ENCODE measurements at places on chromosomes 3 and 15.

DNA sequence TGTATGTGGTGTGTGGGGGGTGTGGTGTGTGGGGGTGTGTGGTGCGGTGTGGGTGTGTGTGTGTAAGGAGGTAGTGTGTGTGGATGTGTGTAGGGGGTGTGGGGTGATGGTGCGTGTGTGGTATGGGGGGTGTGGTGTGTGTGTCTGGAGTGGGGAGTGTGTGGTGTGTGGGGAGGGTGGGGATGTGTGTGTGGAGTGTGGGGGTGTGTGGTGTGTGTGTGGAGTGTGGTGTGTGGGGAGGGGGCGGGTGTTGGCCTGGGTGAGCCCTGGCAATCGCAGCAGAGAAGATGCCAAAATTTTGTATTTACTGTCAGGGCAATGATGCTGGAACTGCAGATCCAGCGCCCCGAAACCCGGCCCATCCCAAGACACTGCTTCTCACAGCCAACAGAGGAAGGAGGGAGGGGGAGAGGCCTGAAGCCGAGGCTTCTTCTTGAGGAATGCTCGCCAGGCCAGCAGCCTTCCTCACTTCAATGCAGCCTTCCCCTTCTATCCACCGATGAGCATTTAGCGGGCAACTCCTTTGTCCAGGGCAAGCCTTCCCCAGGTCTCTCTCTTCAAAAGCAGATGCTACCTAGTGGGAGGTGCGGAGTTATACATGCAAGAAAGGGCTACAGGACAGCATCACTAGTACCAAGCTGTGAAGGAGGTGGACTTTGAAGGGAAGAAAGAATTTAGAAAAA is 11.9 kb upstream of the SRP14 start:
- DNase-seq, result no peak

DNA sequence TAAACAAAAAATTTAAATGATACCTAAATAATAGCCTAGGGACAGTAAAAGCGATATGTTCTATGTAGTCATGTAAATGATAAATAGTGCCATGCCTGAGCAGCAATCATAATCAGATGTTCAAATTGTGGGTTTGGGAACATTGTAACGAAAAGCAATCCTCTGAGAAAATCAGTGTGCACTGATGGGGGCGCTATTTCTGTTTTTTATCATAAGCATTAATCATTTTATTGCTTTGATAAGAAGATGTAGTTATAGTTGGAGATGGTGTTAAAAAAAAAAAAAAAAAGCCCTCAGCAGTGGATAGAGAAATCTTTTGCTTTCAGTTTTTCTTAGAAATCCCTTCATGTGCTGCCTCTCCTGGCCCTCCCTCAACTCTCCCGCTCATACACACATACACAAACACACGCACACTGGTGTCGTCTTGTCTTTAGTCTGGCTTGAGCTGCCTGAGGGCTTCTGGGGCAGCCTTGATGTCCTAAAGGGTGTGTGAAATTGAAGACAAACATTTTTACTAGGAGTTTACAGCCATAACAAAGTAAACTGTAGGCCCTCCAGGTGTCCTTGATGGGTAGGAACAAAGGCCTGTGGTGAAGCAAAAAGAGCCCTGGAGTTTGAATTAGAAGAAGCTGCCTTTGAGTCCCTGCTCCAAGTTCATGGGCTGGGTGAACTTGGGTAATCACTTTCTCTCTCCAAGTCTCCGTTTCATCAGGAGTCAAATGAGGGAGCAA is 428.1 kb downstream of the SOX2 start:
- DNase-seq, result no peak

- DNase-seq, result no peak
These were observed 14.1 kb downstream of the SLCO3A1 start for GRCh38 chr15:91867581-91868026.

DNA sequence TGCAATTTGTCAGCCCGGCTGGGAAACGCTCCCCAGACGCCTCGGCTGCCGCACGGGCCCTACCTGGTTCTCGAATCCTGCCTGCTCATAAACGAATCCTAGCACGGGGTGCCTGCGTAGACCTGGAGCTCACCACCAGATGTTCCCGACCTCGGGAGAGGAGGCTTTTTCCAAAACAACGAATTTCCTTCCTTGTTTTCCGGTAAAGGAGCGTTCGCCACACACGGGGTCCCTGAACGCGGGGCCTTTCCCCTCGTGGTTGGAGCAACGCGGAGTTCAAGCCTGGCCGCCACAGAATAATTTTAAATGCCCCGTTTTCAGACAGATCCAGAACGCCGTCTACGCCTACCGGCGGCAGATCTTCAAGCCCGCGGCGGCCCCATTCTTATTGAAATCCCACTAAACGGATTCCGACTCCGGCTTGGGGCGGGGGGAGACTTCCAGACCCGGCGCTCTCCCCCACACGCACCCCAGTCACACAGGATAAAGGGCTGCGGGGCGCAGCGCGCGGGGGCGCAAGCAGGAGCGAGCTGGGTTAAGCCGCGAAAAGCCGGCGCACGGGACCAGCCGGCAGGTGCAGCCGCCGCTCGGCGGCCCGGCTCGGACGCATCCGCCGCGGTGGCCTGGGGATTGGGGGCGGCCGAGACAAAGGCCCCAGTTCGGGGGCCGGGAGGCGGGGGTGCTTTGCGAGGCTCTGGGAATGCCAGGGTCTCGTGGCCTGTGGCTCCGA is 895 bp downstream of the GATA2 start:
- peak; percentile 55 for DNase-seq

Data from mesothelial cell of epicardium (in vitro differentiated cells).